Fibroblast of the aortic adventitia (primary cell): ENCODE measurements at places on chromosomes 6 and 20. TPM values are rescaled to one million over a fixed set of nuclear protein-coding genes. Genes with fewer than 3 reads are reported as not detected.

Gene GGTLC1
- total RNA-seq, result not detected in 2 replicates

Gene FOXC1
- 4.4 and 15.7 TPM in 2 replicates for total RNA-seq

Gene ZC3H12D
- total RNA-seq, result 0.09 TPM in 1 of 2 replicates, not detected in the other

Gene BLCAP
- total RNA-seq, result 35.9 and 47.3 TPM in 2 replicates

Gene SAMD5
- total RNA-seq, result 0.09 and 0.16 TPM in 2 replicates

Gene MAP3K4
- total RNA-seq, result 20.9 and 25.0 TPM in 2 replicates

Gene SOX18
- total RNA-seq, result 0.57 TPM in 1 of 2 replicates, not detected in the other

Gene IGF2R
- 112 and 133 TPM in 2 replicates for total RNA-seq

Gene BPIFA2
- not detected in 2 replicates for total RNA-seq
